ENCODE measurements at places on chromosomes 16 and 17.

- DNase-seq, result no peak
Measured at GRCh38 chr17:64635647-64636305, 26.3 kb downstream of the SMURF2 start.

DNA sequence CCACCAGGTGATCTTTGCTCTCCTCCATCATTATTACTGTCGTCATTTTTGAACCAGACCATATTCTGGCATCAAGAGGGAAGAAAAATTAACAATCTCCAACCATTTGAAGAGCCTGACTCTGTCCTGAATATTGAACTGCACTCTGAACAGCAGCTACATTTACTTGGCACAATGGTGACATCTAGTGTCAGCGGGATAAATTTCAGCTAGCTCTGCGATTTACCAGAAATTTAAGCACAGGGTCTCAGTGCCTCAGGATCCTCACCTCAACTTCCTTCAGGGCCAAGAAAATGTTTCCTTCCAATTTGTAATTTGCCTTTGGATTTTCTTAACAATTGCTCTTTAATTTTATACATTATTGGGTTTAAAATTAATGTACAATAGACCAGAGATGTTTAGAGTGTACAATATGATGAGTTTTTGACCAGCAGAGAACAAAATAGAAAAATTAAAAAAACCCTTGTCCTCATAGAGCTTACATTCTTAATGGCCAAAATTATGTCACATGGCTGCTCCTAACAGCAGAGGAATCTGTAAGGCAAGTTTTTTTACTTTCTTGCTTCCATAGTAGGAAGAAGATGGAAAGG is 10.7 kb upstream of the ZNF19 start:
- peak; percentile 53 for DNase-seq

DNA sequence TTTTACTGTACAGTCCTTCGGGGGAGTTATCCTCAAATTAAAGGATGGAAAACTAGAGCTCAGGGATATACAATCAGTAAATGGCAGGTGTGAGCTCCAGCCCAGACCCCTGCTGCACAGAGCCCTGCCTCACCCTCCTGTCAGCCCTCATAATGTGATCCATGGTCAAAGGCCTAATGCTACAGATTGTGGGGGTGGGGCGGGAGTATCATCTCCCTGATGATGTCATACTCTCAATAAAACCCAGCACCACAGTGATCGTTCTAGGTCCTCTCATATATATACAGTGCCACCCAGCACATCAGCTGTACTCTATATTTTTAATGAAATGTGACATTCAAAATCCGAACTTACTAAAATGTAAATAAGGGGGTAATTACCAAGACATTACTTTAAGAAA is 61.5 kb downstream of the SLC39A11 start:
- no peak for DNase-seq

- DNase-seq, result no peak
Measured at GRCh38 chr17:6066183-6066948, 3.8 kb upstream of the WSCD1 start.

DNA sequence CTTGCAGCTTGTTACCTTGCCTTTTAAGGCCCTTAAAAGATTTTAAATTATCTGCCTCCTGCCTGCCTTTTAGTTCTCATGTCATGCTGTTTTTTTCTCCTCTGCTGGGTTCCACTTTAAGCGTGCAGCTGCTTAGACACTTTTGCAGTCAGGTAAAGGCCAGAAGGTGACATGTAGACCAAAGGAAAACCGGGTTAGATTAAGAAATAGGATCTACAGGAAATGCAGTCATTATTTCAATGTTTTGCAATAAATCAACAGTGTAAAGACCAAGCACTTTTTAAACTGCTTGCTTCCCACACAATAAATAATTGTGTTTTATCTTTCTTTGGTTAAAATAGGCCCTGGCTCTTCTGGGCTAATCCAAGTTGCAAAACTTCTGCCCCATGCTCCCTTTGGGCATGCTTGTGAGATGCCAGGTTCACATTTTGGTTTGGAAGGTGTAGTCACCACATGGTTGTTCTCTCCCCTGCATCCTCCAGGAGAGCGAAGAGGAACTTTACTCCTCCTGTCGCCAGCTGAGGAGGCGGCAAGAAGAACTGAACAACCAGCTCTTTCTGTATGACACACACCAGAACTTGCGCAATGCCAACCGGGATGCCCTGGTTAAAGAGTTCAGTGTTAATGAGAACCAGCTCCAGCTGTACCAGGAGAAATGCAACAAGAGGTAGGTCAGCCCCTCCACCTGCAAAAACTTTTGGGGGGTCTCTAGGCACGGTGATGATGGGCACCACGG is 54.9 kb downstream of the SDR42E1 start:
- no peak for DNase-seq

All from stimulated activated CD4-positive, alpha-beta T cell treated with anti-CD3 and anti-CD28 coated beads, Interleukin-4, amount 100 ng/mL, for 24 hours (primary cell).